Body of pancreas (tissue), 4 donors: ENCODE measurements at places on chromosomes 3 and 15.
A peak's percentile ranks its signal among the peaks of the same experiment; 100 is the strongest.

DNA sequence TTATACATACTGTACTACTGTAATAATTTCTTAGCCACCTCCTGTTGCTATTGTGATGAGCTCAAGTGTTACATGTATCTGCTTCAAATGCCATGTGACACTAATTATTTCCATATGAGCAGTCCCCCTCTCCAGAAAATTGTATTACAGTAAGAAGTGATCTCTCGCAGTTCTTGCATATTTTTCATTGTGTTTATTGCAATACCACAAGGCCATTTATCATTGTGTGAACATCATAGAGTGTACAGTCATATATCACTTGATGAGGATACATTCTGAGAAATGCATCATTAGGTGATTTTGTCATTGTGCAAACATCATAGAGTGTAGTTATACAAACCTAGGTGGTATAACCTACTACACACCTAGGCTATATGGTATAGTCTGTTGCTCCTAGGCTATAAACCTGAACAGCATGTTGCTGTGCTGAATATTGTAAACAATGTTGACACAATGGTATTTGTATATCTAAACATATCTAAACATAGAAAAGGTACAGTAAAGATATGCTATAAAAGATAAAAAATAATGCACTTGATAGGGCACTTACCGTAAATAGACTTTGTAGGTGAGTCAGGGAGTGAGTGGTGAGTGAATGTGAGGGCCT lies 189.6 kb upstream of the MLF1 start:
- no peak for DNase-seq

DNA sequence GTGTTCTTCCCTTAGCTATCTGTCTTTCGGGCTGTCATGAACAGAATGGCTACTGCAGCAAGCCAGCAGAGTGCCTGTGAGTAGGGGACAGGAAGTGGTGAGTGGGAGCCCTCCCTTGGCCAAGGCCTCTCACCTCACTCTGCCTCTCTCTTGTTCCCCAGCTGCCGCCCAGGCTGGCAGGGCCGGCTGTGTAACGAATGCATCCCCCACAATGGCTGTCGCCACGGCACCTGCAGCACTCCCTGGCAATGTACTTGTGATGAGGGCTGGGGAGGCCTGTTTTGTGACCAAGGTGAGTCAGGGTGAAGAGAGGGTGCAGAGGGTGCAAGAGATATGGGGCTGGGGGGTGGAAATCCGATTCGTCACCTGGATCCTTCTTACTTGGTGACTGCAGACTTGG lies 3.0 kb downstream of the DLL4 start:
- DNase-seq: no peak

- DNase-seq: peak; percentile 25
These were observed 36.1 kb upstream of the PLSCR5 start for GRCh38 chr3:146640955-146641867.

GRCh38 chr15:43749690-43750345 lies 3.6 kb downstream of the PDIA3 start:
- DNase-seq: no peak

DNA sequence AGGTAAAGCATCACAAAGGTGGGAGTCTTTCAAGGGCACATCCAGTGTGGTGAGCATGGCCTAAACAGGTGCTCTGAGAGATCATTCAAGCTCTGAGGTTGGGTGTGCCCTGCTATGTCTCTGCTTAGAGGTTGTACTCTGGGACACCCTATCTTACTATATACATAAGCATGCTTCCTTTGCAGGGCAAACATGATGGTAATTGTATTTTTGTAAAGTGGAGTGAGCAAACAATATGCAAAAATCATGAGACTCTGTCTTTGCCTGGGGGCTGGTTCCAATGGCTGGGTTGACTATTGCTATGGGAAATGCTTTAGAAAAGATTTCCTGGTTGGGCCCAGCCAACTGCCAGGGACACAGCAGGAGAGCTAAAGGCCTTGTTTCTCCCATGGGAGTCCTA lies 315.1 kb upstream of the TLE3 start:
- no peak for DNase-seq

DNA sequence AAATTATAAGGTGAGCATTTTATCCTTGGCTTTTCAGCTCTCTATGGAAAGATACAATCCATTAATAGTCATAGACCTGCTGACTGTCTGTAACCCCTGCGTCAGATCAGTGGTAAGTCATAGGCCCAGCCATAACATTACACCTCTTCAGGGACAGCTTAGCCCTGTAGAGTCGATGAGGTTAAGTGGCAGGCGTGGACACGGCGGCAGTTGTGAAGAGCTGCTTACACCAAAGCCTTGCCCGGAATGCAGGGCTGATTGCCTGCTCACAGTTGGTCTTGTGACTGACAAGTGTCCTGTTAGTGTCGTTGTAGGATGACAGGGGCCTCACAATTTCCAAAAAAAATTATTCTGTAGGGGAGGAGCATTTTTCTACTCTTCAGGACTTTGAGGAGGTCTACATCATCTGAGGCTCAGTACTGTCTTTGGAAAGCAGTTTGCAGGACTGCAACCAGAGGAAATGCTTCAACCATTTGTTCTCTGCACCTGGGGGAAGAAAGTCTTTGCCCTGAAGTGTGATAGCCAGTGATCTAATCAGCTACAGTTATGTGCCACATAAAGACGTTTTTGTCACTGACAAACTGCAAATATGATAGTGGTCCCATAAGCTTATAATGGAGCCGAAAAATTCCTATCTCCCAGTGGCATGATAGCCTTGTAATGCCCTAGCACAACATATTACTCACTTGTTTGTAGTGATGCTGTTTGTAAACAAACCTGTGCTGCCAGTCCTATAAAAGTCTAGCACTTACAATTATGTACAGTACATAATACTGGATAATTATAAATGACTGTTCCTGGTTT lies 14.9 kb upstream of the SELENOT start:
- no peak for DNase-seq

GRCh38 chr3:30596152-30596551 lies 10.2 kb upstream of the TGFBR2 start:
- DNase-seq: no peak
